AG04450 (cell line): ENCODE measurements at places on chromosomes 3 and 15.

DNA sequence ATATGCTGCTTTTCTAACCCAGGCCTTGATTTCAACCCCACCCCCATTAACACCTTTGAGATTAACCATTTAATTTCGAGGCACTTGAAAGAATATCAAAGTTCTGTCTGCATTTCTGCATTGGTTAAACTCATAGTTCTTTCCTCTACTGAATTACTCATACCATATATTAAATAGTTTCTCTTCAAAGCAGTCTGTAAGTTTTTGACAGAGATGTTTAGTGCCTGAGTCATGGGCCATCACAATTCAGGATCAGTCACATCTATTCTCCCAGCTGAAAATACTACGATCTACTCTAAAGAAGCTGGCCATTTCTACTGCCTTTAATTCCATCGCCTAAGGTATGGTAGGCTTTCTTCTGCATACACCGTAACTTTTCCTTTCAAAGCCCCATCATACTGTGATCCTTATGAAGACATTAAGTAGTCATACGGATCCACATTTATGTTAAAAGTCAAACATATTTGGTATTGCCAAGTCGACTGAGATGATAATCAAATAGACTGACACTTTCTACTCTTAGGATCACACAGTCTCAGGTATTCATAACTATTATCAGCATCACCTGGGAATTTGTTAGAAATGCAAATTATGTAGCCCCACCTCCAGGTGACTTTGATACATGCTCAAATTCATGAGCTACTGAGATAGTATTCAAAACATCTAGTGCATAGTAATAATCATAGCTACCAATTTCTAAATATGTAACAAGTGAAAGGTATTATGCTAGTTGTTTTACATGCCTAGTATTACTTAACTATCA is 489.4 kb upstream of the IL12A start:
- no peak for DNase-seq

DNA sequence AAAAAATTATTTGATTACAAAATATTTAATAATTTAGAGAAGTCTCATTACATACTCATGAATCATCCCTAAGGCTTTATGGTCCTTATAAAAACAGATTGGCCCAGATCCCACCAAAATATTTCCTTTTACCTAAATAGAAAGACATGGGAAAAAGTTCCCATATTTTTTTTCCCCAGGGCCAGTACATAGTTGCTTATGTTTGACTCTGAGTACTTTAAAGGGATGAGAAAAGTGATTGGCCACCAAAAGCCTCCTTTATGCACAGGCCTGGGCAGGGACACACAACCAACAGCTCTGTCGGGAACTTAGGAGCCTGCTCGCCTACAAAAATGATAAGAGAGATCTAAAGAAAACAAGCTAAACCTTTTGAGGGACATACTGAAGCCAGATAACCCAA is 22.3 kb downstream of the KCNAB1 start:
- DNase-seq: no peak

GRCh38 chr15:32664796-32665195 is 23.3 kb downstream of the SCG5 start:
- no peak for DNase-seq

DNA sequence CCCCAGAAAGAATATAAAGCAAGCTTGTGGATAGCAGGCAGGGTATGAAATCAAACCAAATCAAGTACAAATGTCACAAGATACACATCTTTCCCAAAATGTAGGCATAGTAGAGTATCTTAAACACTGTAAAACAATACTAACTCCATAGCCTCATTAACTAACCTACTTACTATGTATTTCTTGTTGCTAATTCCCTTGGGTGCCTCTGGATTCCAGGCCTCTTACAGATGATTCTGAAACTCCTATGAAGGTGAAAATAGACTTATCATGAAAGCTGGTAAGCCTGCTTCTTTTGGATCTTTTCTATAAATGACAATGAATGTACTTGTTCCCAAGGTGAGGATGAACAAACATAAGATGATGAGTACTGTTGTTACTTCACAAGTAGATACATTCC is 93.8 kb downstream of the FRMD5 start:
- no peak for DNase-seq

GRCh38 chr3:113264283-113265131 is 53.1 kb downstream of the BOC start:
- DNase-seq: no peak
